ENCODE measurements at places on chromosomes 3 and 15.
A peak's percentile ranks its signal among the peaks of the same experiment; 100 is the strongest.

DNA sequence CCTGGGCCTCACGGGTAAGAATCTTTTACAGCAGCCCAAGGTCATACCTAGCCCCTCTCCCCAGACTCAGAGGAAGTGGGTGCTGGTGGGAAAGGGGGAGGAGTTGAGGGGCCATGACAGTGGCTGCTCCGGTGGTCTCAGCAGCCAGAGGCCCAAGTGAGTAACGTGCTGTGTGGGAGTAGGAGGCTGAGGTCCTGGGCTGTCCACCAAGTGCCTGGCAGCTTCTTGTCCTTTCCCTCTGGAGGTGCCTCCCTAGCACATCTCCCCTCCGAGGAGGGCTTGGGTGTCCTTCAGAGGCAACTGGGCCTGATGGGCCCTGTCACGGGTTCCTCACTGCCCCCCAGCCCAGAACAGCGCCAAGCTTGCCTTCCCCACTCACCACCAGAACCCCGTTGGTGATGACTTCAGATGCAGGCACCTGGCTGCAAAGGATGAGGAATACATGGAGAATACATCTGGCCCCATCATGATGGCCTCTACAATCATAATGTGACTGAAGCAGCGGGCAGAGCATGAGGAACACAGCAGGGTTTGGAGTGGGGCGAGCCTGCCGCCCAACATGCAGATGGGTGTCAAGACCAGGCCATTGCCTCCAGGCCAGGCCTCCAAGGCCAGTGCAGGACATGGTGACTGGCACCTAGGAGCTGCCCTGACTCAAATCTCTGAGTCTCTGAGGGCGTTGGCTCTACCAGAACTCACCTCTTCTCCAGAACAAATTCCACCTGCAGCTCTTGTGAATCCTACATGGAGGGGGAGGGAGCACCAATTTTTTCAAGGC lies 3.3 kb downstream of the PLA2G4F start:
- DNase-seq: no peak

GRCh38 chr3:101038393-101038792 lies 45.2 kb upstream of the ABI3BP start:
- DNase-seq: no peak

DNA sequence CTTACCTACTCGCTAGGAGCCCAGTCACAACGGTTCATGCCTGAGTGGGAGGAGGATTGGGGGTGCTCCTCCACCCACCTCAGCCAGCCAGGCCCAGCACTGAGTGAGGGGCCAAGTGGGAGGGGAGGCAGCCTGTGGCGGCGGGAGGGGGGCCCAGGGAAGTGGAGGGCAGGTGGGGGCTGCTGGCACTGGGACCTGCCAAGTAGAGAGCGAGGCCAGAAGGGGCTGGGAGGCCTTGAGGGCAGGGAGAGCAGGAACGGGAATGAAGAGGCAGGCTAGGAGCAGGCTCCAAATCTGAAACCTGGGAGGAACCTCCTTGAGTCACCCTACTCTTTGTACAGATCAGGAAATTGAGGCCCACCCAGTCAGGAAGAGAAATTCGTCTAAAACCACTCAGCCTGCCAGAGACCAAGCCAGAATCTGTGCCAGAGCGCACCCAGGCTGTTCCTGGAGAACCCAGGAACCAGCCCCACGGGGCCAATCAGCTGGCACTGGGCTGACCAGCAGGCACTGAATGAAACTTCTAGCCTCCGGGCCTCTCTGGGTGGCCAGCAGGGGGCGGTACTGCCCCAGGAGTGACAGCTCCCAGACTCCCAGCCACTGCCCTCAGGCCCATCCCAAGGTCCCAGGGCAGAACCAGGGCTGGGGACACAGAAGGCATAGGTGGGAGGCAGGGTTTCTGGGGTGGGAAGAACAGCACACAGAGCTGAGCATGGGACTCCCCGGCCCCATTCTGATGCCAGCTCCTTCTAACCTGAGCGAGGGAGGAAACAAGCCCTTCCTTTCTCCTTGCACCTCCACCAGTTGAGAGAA lies 14.8 kb upstream of the CYP11A1 start:
- DNase-seq: peak; percentile 61

DNA sequence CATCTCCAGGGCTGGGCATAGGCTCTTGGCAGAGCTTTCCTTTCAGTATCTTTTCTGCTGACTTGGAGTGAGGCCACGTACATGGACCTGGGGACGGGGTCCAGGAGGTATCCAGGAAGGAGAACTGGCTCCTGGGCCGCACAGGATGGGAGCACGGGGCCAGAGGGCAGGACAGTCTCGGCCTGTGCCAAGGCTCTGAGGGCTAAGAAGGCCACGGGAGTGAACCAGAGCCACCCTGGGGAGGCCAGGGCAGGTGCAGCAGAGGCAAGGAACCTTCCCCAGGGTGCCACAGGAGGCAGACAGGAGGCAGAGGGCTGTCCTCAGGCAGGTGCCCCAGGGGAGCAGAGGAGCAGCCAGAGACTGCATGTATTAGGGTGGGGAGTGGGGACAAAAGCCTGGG lies 50.3 kb downstream of the PLXNA1 start:
- no peak for DNase-seq

DNA sequence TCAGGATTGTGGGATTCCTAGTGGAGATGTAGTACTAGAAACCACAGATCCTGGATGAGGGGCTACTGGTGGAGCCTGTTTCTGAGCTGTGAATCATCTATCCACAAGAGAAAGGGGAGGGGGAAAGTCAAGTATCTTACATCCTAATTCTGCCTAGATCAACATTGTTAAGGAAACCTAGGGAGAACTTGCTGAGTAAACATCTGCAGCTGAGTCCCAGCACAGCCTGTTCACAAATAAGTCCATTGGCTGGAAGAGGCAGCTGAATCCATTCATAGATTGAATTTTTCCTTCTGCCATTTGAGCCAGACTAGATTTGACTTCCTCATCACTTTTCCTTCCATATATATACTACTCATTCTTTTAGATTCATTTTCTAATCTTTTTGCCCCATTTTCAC lies 460.5 kb downstream of the TUSC7 start:
- DNase-seq: no peak

- DNase-seq: no peak
Observed at GRCh38 chr3:167742338-167742737, 6.8 kb downstream of the SERPINI1 start.

- DNase-seq: no peak
Observed at GRCh38 chr3:39781025-39781424, 28.4 kb upstream of the MYRIP start.

GRCh38 chr3:127273206-127273605 lies 14.6 kb downstream of the PRR20G start:
- DNase-seq: no peak

GRCh38 chr15:72086010-72086697 lies 31.8 kb downstream of the MYO9A start:
- no peak for DNase-seq

- no peak for DNase-seq
Observed at GRCh38 chr3:97277708-97278107, 463.3 kb downstream of the EPHA6 start.

- no peak for DNase-seq
Observed at GRCh38 chr3:124019291-124019690, 27.4 kb upstream of the ROPN1 start.

DNA sequence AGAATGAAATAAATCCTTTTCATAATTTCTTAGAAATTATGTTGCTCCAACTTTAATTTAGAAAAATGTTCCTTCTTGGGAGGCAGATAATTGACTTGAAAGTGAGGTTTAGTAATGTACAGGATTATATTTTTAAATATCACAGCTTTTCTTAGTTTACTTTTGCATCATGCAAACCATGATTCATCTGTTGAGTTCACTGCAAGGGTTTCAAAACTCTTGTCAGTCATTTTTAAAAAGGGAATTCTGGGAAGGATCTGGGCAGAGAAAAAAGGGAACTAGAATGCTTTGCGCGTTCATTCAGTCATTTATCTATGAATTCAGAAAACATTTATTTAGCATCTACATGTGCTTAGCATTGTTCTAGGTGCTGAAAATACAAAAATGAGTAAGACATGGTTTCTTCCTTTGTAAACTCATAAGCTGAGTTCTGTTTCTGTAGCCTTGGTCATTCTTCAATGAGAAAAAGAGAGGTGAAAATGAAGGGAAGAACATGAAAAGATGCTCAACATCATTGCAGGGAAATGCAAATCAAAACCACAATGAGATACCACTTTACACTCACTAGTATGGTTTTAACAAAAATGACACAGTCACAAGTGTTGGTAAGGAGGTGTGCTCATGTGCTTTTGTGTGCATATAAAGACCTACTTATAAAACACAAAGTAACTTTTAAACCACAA lies 209.1 kb downstream of the NR1D2 start:
- no peak for DNase-seq

GRCh38 chr15:100196326-100197058 lies 145.3 kb downstream of the ADAMTS17 start:
- no peak for DNase-seq

DNA sequence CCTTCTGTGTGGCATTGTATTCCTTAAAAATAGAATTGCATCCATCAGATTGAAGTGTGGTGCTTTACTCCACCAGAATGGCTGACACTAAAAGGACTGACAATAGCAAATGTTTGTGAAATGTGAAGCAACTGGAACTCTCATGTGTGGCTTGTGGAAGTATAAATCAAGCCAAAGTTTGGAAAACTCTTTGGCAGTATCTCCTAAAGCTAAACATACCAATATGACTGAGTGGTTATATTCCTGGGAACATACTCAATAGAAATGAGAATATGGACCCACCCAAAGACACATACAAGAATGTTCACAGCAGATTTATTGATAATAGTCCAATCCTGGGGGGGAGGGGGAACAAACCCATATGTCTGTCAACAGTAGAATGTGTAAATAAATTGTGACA lies 87.1 kb downstream of the RARB start:
- no peak for DNase-seq

GRCh38 chr3:140384876-140385275 lies 293.0 kb upstream of the TRIM42 start:
- no peak for DNase-seq

DNA sequence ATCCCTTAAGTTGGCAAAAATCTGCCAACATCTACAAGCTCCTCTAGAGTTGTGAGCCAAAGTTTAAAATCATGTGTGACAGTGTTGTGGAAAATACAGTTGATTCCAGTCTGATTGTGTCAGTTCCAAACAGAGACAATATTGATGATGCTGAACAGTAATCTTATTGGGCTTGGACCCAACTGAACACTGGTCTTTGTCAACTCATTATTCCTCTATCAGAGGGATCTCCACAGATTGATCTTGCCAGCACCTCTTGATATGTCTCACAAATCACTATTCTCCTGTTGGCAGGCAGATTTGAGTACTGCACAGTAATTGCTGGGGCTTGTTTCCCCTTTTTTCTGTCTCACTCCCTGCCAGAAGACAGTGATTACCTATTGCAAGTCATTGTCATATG lies 326.6 kb upstream of the DPH6 start:
- no peak for DNase-seq

- DNase-seq: no peak
Observed at GRCh38 chr3:191263365-191263764, 64.3 kb downstream of the OSTN start.

- DNase-seq: no peak
Observed at GRCh38 chr3:59566481-59566975, 516.7 kb upstream of the CFAP20DC start.

GRCh38 chr3:180116658-180117057 lies 79.9 kb upstream of the PEX5L start:
- DNase-seq: no peak

- DNase-seq: no peak
Observed at GRCh38 chr3:126102530-126102951, 18.6 kb upstream of the SLC41A3 start.

DNA sequence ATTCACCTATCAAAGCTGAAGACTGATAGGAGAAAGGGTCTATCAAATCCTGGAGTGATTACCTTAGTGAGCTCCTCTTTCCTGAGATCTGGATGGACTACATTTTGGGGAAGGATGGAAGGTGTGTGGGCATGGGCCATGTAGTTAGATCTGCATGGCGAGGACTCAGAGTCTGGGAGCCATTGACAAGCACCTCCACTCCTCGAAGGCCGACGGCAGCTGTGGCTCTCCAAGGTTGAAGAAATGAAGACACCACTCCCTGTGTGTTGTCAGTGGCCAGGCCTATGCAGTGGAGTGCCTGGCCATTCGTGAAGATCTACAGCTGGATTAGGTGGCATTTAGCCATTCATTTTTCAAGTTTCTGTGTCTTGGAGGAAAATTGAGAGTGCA lies 509.2 kb downstream of the GABRG3 start:
- DNase-seq: no peak

DNA sequence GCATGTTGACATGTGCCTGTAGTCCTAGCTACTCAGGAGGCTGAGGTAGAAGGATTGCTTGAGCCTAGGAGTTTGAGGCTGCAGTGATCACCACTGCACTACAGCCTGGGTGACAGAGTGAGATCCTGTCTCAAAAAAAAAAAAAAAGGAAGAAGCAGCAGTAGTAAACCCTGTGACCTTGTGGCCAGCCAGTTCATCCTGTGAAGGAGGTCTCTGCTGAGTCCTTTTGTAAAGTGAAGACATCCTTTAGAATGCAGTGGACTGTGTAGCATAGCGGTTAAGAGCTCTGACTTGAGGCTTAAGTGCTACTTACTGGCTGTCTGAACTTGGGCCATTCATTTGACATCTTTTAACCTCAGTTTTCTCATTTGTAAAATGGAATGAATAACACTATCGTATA lies 8.3 kb downstream of the EXOSC7 start:
- DNase-seq: no peak

- DNase-seq: no peak
Observed at GRCh38 chr3:46642971-46643370, 30.6 kb downstream of the FAM240A start.

- DNase-seq: no peak
Observed at GRCh38 chr3:64224826-64225610, at the start of gene PRICKLE2. PRICKLE2 (minus strand) TSS chr3:64225466; CDS start chr3:64198927, 26,539 bp downstream.

- no peak for DNase-seq
Observed at GRCh38 chr3:170511371-170511770, 74.5 kb downstream of the SLC7A14 start.

Measured in stimulated activated CD4-positive, alpha-beta T cell treated with anti-CD3 and anti-CD28 coated beads, Interleukin-2, amount 100 ng/mL, for 4 hours (primary cell).